ENCODE measurements at places on chromosomes 5 and 9. TPM values are rescaled to one million over a fixed set of nuclear protein-coding genes. Genes with fewer than 3 reads are reported as not detected.

Gene KDM3B
- 64.8 TPM for total RNA-seq

Gene GPR150
- total RNA-seq: not detected

Gene RETREG1
- 22.1 TPM for total RNA-seq

GRCh38 chr5:172046593-172046992, 40.2 kb upstream of the FBXW11 start:
- DNase-seq: no peak

DNA sequence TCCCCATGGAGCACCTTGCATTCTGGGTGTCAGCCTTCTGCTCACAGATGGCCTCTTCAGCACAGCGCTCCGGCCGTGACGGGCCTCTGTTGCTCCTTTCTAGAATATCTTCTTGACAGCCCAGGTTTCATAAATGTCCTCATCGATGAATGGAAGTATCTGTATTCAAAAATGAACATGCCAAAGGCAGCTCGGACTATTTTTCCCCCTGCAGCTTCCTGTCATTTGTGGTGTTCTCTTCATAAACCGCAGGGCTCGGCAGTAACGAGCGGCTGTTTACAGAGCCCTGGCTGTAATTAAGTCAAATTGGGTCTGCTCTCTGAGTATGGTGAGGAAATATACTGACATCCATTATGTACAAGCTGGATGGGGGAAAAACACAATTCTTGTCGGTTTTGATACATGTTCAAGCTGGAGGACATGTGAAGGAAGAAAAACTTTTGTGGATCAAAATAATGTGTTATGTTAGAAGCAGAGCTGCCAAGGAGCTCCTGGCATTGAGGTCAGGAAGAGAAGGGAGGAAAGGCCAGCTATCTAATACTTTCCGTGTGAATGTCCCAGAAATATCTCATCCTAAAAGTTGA, 154.1 kb upstream of the CD180 start:
- DNase-seq: no peak

- DNase-seq: no peak
These were observed 83.7 kb upstream of the DHFR start for GRCh38 chr5:80738466-80738865.

Measured in thyroid gland (tissue), 4 donors.